ENCODE measurements at places on chromosomes 6 and 20. TPM values are rescaled to one million over a fixed set of nuclear protein-coding genes. Genes with fewer than 3 reads are reported as not detected.

EIF2S2 gene
- total RNA-seq, result 46.2 TPM

FAM209A gene
- total RNA-seq, result 1.0 TPM

SLC22A3 gene
- 61.0 TPM for total RNA-seq

DLK2 gene
- total RNA-seq, result not detected

SNAP25 gene
- total RNA-seq, result 15.5 TPM

RNF182 gene
- 0.36 TPM for total RNA-seq

GRCh38 chr6:146968041-146968760, 236.0 kb upstream of the STXBP5 start:
- H3K4me3 ChIP-seq, result no peak overlapping the region
- H3K36me3 ChIP-seq, result no peaks in the 10 kb centered on the region
- no peak for DNase-seq

GRCh38 chr6:137829641-137830083, 37.4 kb upstream of the TNFAIP3 start:
- H3K4me1 ChIP-seq, result no peaks in the 10 kb centered on the region
- no peak overlapping the region for H3K27ac ChIP-seq

DNA sequence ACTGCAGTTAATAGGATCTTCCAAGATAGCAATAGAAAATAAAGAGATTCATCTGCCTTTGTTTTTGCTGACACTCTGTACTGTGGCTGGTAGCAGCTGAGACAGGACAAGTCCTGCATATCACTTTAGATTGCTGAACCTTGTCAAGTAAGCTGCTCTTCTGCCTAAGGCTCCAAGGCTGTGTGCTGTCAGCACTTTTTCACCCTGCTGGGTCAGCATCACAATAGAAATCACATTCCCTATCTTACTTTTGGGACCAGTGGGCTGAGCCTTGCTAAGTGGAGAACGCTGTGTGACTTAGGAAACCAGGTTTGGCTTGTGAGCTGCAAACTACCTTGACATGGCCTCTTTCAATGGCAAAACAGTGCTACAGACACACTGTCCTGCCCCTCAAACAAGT, 263.9 kb downstream of the FRK start:
- H3K27ac ChIP-seq, result no peak overlapping the region
- DNase-seq, result no peak
- H3K36me3 ChIP-seq, result no peaks in the 10 kb centered on the region
- H3K27me3 ChIP-seq, result no peaks in the 10 kb centered on the region
- no peaks in the 10 kb centered on the region for H3K4me1 ChIP-seq

DNA sequence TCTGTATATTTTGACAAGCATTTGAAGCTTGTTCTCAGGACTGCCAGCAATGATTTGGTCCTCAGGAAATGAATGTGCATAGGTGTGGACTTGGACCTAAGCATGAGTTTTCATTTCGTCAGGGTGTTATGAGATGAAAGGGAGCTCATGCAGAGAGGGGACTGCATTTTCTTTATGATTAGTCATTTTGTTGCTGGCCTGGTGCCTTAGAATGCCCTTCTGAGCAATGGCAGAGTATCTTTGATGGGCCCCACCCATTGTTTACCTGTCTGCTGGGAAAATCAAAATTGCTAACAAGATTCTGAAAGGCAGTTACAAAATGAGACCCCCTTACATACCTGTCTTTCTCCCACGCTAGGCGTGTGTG, 51.5 kb upstream of the MTHFD1L start:
- no peak for DNase-seq
- H3K4me3 ChIP-seq, result no peak overlapping the region
- H3K4me1 ChIP-seq, result no peaks in the 10 kb centered on the region

DNA sequence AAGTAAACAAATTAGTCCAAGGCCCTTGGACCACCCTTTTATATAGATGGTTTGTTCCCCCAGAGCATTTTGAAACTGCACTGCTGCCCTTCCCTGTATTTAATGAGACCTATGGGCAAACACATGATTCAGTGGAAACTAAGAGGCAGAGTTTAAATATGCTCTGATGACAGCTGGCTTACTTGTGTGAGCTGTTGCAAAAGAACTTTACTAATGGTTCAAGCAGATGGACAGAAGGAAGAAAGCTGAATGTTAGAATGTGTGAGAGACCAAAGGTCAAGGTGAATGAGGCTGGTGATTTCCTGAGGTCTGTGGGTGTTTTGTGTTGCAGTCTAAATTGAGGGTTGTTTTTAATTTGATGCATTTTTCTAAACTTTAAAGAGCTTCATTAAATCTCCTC, 123.0 kb upstream of the CEP162 start:
- no peaks in the 10 kb centered on the region for H3K27me3 ChIP-seq
- H3K36me3 ChIP-seq, result no peaks in the 10 kb centered on the region
- no peak for DNase-seq

- H3K4me1 ChIP-seq, result no peaks in the 10 kb centered on the region
- DNase-seq, result no peak
- no peak overlapping the region for H3K27ac ChIP-seq
- H3K4me3 ChIP-seq, result no peak overlapping the region
- H3K36me3 ChIP-seq, result no peaks in the 10 kb centered on the region
- H3K27me3 ChIP-seq, result no peaks in the 10 kb centered on the region
These were observed 102.7 kb downstream of the AGPAT4 start for GRCh38 chr6:161171207-161171606.
